ENCODE measurements at places on chromosomes 4 and X.

DNA sequence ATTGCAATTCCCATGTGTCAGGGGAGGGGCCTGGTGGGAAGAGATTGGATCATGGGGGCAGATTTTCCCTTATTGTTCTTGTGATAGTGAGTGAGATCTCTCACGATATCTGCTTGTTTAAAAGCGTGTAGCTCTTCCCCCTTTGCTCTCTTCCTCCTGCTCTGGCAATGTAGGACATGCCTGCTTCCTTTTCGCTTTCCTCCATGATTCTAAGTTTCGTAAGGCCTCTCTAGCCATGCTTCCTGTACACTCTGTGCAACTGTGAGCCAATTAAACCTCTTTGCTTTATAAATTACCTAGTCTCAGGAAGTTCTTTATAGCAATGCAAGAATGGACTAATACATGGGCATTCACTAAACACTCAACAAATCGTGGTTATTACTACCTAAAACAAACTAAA lies 37.2 kb upstream of the PAPSS1 start:
- no peak for DNase-seq

GRCh38 chr4:121842862-121843261 lies 19.2 kb upstream of the CCNA2 start:
- no peak for DNase-seq

- no peak for DNase-seq
These were observed 29.2 kb downstream of the MSX1 start for GRCh38 chr4:4888695-4889094.

GRCh38 chrX:70128071-70128470 lies 5.2 kb upstream of the IGBP1 start:
- no peak for DNase-seq

GRCh38 chrX:22803353-22803752 lies 196.4 kb upstream of the DDX53 start:
- no peak for DNase-seq

Measured in epithelial cell of prostate (primary cell).